Fibroblast of upper back skin (primary cell): ENCODE measurements at places on chromosomes 13 and 19.

DNA sequence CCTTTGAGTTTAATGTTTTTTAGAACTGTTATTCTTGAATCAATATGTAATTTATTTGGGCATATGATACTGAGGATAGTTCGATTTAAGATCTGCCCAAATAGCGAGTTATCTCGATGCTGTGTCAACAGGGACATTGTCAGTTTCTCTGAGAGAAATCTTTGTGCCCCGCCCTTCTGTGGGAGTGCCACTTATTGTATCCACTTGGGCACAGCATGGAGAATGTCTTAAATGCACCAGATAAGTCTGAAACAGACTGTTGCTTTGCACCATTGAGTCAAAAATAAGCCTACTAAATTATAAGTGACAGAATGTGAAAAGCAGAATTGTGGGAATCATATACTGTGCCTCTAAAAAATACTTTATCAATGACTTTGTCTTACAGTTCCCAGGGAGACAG, 45.6 kb downstream of the RNASEH2B start:
- DNase-seq = no peak

DNA sequence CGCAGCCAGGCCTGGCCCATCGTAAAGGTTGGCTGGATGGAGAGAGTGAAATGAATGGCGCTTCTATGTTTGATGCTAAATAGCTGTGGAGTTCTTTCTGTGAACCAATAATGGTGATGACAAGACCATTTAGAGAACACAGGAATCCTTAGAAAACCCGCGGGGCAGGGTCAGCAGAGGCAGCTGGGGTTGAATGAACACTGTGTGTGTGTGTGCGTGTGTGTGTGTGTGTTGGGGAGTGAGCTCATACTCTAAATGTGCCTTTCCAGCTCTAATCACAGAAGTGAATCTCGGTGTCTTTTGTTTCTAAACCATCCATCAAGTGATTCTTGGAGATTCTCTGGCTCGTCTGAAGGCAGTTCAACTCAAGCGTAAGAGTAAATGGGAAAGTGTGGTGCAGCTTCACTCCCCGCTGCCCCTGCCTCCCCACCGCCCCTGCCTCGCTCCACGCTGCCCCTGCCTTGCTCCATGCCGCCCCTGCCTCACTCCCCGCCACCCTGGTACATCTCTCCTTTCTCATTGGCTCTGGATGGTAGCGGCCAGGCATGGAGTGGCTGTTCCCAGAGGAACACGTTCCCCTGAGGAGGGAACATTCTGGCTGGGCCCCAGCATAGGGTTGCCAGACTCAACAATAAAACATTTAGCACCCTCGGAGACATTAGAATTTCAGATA, 21.2 kb downstream of the TMPRSS9 start:
- DNase-seq = peak; percentile 55

- DNase-seq = no peak
Measured at GRCh38 chr19:18477974-18478373, 40.0 kb upstream of the ISYNA1 start.

DNA sequence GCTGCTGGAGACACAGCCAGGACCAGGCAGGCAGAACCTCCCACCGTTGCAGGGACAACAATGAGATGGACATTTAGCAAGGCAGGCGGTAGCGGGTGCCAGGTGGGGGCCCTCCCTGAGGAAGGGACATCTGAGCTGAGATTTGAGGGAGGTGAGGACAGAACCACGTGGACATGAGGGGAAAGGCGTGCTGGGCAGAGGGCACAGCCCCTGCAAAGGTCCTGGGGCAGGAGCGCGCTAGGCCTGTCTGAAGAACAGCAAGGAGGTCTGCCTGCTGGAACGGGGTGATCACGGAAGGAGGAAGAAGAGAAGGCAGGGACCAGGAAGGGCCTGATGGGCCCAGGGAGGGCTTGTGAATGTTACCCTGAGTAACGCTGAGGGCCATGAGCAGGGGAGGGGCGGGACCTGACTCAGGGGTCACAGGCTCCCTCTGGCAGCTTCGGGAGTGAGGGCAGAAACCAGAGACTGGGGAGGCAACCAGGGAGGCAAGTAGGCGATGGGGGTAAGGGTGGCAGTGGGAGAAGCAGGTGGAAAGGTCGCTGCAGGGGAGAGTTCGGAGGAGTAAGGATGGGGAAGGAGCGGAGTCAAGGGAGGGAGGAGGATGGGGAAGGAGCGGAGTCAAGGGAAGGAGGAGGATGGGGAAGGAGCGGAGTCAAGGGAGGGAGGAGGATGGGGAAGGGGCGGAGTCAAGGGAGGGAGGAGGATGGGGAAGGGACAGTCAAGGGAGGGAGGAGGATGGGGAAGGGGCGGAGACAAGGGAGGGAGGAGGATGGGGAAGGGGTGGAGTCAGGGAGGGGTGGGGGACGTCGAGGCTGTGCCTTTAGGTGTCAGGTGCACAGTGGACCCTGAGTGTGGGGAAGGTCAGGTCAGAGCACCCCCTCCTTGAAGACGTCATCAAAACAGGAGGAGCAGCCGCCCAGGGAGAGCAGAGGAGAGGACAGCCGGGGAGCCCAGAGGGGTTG, 15.7 kb upstream of the B3GNT3 start:
- peak; percentile 27 for DNase-seq

- peak; percentile 70 for DNase-seq
Measured at GRCh38 chr13:27362064-27362751, 62.2 kb upstream of the GTF3A start.

DNA sequence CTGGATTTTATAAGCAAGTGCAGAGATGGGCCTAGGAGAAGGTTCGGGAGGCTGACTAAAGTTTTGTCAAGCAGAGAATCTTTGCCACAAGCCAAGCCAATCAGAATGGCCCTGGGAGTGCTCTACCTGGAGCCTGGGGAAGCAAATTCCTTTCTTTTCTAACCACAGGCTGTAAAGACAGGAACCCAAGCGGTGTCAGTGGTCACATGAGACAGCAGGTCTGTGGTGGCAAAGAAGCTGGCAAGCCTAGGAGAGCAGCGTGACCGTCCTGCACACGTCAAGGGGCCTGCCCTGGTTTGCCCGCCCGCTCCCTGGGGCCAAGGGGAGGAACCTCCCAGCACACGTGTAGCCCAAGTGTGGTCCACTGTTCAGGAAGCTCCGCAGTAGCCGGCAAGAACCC, 90.8 kb downstream of the IPO5 start:
- no peak for DNase-seq

- no peak for DNase-seq
Measured at GRCh38 chr13:30665638-30666037, 47.9 kb downstream of the USPL1 start.

DNA sequence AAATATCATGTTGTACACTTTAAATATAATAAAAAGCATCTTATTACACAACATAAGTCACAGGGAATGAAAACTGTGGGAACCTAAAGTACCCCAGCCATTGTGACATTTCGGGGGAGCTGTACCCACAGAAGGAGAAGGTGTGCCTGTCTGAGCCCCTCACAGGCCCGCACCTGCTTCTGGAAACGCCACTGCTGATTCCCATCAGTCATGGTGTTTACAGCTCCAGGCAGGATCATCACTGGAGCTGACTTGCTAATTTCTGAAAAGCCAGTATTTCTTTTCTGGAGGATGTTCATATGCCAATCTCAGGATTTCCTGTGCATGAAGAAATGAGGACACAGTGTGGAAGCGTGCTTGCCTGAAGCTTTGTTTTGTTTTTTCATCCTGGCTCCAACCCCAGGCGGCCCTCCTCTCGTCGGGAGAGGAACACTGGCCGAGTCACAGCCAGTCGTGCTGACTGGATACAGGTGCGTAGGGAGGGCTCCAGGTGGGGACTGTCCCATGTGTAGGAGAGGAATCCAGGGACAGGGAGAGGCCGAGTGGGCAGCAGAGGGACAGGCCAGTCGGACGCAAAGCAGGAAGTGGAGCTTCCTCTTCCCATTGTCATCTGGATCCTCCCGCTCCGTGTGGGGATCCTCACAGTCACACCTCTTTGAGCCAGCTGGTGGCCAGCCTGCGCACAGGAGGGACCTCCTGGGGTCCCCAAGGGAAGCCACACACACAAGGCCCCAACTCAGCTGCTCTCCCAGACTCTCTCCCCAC, 4.2 kb upstream of the ATP12A start:
- no peak for DNase-seq

DNA sequence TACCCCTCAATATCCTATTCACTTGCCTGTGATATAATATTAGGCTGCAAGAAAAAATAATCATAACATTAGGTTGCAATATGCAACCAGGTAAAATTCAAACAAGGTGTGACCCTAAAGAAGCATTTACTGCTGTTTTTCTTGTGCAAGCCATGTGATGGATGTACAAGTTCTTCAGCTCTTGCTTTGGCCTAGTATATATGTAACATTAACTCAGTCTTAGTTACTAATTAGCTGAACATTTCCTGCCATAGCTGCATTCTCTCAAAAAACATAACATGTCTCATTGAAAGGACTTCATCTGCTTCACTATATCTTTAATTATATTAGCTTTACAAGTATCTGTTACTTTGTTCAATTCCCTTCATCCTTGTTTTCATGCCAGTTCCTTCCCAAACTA, 406.8 kb upstream of the HTR2A start:
- DNase-seq = no peak
